ENCODE measurements at places on chromosomes 5 and 9.

DNA sequence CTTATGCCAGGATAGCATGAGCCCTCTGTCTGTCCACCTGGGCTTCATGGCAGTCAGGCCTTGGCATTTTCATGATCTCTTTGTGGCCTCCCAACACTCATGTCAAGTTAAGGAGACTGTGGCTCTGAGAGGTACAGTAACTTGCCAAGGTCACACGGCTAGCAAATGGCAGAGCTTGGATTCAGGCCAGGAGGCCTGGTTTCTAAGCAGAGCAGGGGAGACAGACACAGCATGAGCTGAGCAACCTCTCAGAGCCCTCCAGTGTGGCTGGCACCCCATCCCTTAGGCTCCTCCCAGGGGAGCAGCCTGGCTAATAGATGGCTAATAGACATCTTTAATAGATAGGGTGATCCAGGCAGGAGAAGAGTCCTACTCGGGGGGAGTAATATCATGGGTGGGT, 4.1 kb downstream of the SYNPO start:
- no peak for DNase-seq

DNA sequence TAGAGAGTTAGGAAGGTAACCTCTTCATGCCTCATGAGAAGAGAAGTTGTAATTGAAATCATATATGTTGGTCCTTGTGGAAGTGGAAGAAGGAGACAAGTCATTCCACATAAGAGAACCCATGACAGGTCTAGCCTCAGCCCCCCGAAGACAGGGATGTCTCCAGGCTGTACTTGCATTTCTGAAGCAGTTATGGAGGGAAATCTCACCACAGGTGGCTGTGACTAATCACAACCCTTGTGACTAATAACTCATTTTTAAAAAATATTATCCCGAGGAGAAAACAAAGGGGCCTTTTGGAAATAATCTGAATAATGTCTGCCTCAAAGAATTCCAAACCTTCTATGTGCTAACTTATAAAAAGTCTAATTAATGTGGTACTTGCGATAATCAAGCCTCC, 262.1 kb upstream of the RPS23 start:
- no peak for DNase-seq

GRCh38 chr5:141437221-141437620, 6.9 kb downstream of the PCDHGA12 start:
- DNase-seq: no peak

- DNase-seq: no peak
These were observed 19.9 kb upstream of the SLC6A3 start for GRCh38 chr5:1465117-1465516.

DNA sequence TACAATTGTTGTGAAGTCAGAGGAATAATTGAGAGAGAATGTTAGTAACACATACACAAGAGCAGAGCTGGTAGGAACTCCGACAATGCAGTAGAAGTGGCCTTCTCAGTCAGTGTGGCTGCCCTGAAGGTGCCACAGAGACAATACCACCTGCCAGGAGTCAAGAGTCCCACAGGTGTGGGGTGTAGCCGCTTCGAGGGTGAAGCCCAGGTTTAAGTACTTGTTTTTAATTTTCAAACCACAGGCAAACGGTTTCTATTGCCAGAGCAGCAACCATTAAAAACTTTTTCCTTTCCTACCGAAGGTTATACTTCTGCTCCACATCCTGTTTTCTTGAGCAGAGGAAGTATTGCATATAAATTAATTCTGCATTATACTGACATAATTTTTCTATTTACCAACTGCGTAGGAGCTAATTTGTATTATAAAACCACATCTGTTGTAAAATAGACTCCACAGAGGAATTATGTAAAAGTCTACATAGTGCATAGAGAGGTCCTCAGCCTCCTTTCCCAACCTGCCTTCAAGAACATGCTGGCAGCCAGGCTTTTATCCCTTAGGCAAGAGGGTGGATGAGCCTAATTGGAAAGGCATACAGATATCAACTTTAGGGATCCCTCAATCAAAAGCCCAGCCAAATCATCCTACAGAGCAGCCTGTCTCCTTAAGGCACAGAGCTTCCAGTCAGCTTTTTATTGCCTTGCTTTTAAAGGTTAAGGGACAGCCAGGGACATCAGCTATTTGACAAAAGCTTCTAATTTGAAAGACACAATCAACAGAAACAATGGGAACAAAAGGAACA, 12.9 kb upstream of the ACTBL2 start:
- no peak for DNase-seq

All from suppressor macrophage treated with lipopolysaccharide for 4 hours (primary cell).